ENCODE measurements at places on chromosomes 6 and 20. TPM values are rescaled to one million over a fixed set of nuclear protein-coding genes. Genes with fewer than 3 reads are reported as not detected.

Gene NR2E1
- 10.8 TPM for total RNA-seq

Gene WFDC13
- total RNA-seq: not detected

Gene OR2H1
- not detected for total RNA-seq

Gene ESR1
- total RNA-seq: under 0.01 TPM

Gene CRISP3
- total RNA-seq: not detected

Gene HLA-DPB1
- 1.2 TPM for total RNA-seq

Gene TMEM200A
- total RNA-seq: 16.5 TPM

Gene C6orf15
- not detected for total RNA-seq

Gene ABRACL
- 22.4 TPM for total RNA-seq

Gene SEMG1
- not detected for total RNA-seq

Gene CCN2
- total RNA-seq: 16.2 TPM

Gene AGER
- 0.98 TPM for total RNA-seq

Gene CST7
- 0.25 TPM for total RNA-seq

Gene DNMT3B
- total RNA-seq: 6.1 TPM

Gene CGAS
- 1.2 TPM for total RNA-seq

Gene NRN1
- 9.6 TPM for total RNA-seq

Gene HLA-G
- total RNA-seq: not detected

Gene RCAN2
- total RNA-seq: 10.8 TPM

Gene SIRPD
- not detected for total RNA-seq

Gene RGS17
- 81.4 TPM for total RNA-seq

Gene OR2J3
- not detected for total RNA-seq

Gene JARID2
- 14.3 TPM for total RNA-seq

Gene STMND1
- 0.25 TPM for total RNA-seq

Gene EPPIN
- total RNA-seq: not detected

Gene HCK
- total RNA-seq: 2.5 TPM

Gene TRIM10
- total RNA-seq: 0.25 TPM

Gene COX4I2
- total RNA-seq: not detected

Gene ZNF334
- 17.5 TPM for total RNA-seq

Gene ZC2HC1B
- total RNA-seq: not detected

Data from temporal lobe (tissue), 4 donors.